ENCODE measurements at places on chromosomes 16 and 17.
A peak's percentile ranks its signal among the peaks of the same experiment; 100 is the strongest.

DNA sequence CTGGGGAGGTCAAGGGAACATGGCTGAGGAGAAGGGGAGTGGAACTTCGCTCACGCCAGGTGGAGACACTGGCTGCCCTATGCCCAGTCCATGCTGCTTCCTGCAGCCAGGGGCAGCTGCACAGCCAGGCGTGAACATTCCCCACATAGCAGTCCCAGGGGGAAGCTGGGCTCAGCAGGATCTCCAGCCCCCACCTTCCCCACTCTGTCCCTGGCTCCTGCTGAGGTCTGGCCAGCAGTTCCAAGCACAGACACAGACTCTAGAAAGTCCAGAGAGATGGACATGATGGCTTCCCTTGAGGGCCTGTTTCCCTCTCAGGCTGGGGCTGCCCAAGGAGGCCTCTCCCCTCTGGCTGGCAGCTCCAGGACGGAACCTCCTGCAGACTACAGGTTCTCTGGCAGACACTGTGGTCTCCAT is 9.3 kb downstream of the JUP start:
- no peak for DNase-seq

- DNase-seq: no peak
These were observed 168.2 kb upstream of the IRX6 start for GRCh38 chr16:55155815-55156214.

GRCh38 chr17:37360632-37361031 is 15.2 kb upstream of the C17orf78 start:
- DNase-seq: no peak

GRCh38 chr16:30786936-30787612 is at the start of gene ZNF629:
ZNF629 (minus strand) TSS chr16:30787205; CDS start chr16:30784482, 2,723 bp downstream.
- DNase-seq: peak; percentile 42

- no peak for DNase-seq
These were observed 4.7 kb downstream of the SPN start for GRCh38 chr16:29667755-29668154.

GRCh38 chr16:26263406-26263805 is 571.6 kb downstream of the HS3ST4 start:
- DNase-seq: no peak

DNA sequence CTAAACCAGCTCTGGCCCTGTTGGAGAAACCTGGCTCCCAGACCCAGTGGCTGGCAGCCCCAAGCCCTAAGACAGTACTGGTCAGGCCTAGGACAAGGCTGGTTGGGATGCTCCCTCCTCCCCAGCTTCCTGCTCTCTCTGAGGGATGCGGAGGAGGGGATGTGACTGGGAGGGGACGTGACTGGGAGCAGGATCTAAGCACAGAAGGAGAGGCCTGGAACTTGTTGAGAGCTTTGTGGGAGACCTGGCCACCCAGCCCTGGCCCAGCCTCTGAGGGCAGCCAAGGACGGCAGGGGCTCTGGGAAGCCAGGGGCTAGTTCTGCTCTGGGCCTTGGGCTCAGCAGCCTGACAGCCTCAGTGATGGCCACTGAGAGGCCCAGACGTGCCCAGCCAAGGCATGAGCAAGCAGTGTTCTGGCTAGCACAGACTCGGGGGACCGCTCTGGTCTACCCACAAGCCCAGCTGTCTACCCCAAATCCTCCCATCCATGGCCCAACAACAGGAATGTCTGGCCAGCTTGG is 22.8 kb downstream of the ATP6V0D1 start:
- DNase-seq: no peak

DNA sequence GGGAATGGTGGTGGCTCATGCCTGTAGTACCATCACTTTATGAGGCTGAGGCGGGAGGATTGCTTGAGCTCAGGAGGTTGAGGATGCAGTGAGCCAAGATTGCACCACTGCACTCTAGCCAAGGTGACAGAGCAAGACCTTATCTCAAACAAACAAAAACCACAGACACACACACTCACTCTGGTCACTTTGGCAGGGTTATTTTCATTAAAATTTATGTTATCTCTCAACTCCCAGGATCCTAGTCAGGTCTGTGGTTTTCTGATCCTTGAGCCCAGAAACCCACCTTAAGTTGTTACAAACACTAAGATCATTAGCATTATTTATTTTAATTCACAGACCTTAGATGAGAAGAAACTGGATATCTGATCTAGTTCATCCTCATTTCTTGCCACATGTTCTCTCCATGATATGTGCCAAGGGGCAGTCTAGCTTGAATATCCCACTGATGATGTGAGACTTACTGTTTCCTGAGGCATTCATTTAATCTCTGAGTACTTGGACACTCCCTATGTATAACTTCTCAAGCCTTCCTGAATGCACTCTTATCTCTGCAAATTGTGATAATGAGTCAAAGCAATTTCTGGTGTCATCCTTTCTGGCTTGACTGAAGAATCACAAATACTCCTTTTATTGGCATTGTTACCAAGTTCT is 9.6 kb downstream of the ABHD15 start:
- peak; percentile 35 for DNase-seq

- DNase-seq: no peak
These were observed 431.3 kb downstream of the HS3ST3B1 start for GRCh38 chr17:14732211-14732610.

GRCh38 chr17:82023447-82024241 is 539 bp downstream of the LRRC45 start:
- no peak for DNase-seq

DNA sequence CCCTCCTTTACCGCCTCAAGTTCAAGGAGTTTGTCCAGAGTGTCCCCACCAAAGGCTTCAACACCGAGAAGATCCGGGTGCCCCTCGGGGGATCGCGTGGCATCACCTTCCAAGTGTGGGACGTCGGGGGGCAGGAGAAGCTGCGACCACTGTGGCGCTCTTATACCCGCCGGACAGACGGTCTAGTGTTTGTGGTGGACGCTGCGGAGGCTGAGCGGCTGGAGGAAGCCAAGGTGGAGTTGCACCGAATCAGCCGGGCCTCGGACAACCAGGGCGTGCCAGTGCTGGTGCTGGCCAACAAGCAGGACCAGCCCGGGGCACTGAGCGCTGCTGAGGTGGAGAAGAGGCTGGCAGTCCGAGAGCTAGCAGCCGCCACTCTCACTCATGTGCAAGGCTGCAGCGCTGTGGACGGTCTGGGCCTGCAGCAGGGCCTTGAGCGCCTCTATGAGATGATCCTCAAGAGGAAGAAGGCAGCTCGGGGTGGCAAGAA is 1.1 kb downstream of the ARL4D start:
- no peak for DNase-seq

GRCh38 chr17:67156269-67157199 is 88.5 kb downstream of the HELZ start:
- DNase-seq: no peak

- no peak for DNase-seq
These were observed 22.8 kb downstream of the RNF112 start for GRCh38 chr17:19433727-19434340.

DNA sequence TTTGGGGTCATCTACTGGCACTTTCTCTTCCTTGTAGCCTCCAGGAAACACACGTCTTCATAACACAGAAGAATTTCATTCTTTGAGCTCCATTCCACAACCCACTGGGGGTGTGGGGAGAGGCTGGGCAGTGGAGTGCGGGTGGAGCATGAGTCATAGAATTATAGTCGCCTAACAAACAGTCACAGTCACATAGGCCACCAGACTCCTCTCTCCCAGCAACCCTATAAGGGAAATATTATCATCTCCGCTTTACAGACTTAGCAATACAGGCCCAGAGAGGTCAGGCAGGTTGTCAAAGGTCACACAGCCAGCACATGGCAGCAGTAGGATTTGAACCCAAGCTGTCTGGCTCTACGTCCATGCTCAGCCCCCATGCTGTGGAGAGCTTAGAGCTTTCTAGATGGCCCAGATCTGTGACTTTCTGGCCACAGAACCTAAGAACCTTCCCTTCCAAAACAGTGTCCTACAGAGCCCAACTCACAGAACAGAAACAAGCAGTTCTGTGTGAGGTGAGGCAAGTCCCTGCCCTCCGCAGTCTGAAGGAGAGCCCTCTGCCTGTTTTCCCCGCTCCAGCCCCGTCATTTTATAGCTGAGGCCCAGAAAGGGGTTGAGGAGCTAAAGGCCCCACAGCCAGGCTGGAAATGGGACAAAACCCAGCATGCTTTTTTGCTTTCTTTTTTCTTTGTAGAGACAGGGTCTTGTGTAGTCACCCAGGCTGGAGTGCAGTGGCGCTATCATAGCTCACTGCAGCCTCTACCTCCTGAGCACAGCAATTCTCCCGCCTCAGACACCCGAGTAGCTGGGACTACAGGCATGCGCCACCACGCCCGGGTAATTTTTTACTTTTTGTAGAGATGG is 10.7 kb upstream of the LITAF start:
- peak; percentile 53 for DNase-seq

- no peak for DNase-seq
These were observed 11.8 kb upstream of the PEMT start for GRCh38 chr17:17603178-17603894.

DNA sequence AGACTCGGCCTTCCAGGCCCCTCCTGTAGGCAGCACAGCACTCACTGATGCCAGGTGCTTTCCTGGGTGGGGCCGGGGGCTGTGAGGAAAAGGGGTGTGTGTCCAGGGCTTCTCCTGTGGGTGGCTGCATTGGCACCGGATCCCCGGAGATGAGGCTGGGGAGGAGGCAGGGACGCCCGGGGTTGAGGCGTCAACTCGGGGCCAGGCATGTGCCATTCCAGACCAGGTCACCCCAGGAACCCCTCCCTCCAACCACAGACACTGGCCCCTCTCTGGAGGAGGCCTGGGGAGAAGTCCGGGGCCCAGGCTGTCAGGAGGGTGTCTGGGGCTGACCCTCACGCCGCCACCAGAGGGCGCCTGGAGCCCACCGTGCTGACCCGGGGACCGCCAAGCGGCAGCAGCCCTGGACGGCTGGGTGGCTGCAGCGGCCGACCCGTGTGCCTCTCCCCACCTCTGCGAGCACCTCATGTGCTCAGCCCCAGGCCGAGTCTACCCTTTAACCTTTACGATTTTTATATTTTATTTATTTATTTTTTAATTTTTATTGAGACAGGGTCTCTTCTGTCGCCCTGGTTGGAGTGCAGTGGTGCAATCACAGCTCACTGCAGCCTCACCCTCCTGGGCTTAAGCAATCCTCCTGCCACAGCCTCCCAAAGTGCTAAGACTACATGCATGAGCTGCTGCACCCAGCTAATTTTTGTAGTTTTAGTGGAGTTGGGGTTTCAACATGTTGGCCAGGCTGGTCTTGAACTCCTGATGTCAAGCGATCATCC is 3.2 kb upstream of the METRN start:
- DNase-seq: no peak
